ENCODE measurements at places on chromosomes 11 and 22.

GRCh38 chr11:86888164-86889000 is 66.8 kb downstream of the FZD4 start:
- peak; percentile 79 for DNase-seq

DNA sequence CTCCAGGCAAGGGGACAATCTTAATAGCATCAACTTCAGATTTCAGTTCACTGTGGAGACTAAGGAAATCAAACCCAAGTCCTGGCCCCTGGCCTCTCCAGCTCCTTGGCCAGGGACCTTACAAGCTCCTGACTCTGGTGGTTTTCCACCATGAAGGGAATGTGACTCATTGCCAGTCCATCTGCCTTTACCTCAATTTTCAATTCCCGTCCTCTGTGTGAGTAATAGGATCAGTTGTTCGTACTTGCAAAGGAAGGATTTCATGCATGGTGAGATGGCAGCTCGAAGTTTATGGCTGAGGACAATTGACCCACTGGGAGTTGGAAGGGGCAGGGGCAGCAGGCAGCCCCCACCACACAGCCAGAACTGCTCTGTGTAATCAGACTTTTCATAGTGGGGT is 42.5 kb downstream of the INSC start:
- peak; percentile 93 for DNase-seq

DNA sequence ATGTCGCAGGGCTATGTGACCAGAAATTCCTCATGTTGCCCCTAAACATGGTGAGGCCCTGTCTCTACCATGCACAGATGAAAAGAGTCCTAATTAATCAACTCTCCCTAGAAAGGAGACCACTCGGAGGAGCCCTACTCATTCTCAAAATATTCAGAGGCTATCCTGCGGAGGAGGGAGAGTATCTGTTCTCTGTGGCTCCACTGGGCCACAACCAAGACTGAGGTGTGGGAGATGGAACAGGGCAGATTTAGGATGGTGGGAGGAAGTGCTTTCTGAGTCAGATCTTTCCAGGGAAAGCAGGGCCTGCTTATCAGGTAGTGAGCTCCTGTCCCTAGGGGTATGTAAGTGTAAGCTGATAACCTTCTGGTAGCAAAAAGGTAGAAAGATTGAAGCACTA is 37.0 kb upstream of the PRDM11 start:
- no peak for DNase-seq

- no peak for DNase-seq
Observed at GRCh38 chr11:93654226-93654625, 7.3 kb upstream of the CEP295 start.

GRCh38 chr11:28461338-28461737 is 353.1 kb downstream of the METTL15 start:
- peak; percentile 71 for DNase-seq

GRCh38 chr11:110951037-110951949 is 239.1 kb upstream of the ARHGAP20 start:
- no peak for DNase-seq

DNA sequence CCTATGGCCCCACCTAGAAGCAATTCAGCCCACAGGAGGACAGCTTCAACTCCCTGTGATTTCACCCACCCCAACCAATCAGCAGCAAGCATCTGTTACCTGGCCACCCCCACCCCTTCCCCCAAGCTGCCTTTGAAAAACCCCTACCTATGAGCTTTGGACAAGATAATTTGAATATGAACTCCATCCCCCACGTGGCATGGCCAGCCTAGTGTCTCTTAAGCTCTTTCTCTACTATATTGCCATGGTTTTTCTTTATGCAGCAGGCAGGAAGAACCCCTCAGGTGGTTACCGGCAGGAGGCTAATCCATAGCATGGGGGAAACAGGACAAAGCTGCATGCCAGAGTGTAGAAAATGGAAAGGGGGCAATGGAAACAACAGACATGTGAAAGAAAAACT is 29.0 kb downstream of the CTSC start:
- DNase-seq: no peak

- DNase-seq: no peak
Observed at GRCh38 chr11:37718431-37718999, 1120.5 kb upstream of the RAG2 start.

- no peak for DNase-seq
Observed at GRCh38 chr11:41301023-41301422, 158.4 kb downstream of the LRRC4C start.

GRCh38 chr11:40987776-40988435 is 471.5 kb downstream of the LRRC4C start:
- DNase-seq: no peak

GRCh38 chr11:35852056-35852455 is 91.8 kb upstream of the LDLRAD3 start:
- DNase-seq: no peak

- no peak for DNase-seq
Observed at GRCh38 chr22:37235897-37236607, 8.0 kb downstream of the RAC2 start.

DNA sequence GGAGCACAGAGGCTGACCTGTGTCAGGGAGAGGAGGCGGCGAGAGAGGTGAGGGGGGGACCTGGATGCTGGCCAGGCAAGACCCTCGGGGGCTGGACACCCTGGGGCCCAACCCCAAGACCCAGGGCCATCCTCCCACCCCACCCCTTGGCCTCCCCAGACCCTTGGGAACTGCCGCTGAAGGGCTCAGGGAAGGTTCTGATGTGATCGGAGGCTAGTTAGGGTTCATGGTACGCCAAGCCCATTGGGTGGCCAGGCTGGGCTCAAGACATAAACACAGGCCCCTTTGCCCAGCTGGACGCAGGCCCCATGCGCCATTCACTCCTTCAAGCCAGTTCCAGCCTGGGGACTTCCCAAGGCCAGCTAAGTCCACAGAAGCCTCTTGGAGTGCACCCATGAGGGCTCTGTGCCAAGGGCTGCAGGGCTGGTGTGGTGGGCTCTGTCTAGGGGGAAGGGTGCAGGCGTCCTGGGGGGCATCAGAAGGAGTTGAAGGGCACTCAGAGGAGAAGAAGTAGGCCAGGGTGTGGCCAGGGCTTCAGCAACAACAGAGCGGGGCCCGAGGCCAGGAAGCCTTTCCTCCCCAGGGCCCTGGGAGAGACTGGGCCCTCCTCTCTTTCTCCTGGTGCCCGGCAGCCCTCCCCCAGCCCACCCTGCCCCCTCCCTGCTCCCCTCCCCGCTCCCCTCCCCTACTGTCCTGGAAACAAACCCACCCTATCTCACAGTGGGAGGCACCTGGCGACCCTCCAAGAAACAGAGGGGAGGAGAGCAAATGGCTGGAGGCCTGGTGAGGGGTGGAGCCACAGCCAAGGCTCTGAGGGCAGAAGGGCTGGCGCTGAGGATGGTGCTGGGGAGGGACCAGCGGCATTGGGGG is 12.9 kb downstream of the TSPAN32 start:
- DNase-seq: peak; percentile 60

DNA sequence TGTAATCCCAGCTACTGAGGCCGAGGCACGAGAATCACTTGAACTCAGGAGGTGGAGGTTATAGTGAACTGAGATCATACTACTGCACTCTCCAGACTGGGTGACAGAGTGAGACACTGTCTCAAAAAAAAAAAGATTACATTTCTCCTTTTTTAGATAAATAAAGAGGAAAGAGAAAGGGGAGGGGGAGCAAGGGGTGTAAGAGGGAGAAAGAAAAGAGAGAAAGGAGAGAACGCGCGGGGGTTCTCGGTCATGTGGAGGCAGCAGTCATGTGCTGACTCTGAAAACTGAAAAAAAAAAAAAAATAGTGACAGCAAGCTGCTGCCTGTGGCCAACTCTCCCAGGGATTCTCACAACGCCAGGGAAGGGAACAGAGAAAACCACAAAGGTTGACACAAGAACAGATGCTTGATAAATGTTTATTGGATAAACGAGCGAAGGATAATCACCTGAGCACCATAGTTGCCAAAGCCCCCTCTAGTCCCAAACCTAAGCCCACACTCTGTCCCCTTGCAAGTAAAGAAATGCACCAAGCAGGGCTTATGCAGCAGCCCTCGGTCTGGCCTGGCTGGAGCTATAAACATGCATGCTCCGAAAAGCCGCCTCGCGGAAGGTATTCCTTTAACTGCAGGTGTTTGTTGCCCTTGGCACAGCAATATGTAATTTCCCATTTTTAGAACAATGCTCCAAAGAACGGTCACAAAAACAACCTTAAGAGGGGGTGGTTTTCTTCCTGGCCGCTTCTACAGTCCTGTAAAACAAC is 14.5 kb downstream of the SCGB1A1 start:
- DNase-seq: no peak

DNA sequence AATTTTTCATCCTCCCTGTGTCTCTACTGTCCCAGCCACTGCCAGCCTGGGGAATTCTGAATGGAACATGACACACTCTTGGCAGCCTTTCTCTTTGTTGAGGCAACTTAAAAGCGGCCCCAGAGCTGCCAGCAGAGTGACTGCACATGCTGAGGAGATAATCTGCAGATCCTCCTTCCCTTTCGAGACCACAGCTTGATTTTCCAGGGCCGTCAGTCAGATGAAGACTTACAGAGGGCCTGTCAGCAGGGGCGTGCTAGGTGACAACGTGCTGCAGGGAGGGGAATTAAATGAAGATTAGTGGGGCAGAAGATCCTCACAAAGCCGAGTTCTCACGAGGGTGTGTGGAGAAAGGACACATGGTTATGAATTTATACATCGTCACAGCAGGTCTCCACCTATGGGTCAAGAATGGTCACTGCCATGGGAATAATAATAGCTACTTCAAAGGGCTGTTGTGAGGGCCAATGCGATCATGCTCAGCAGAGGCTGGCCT is 193.5 kb upstream of the PITPNB start:
- peak; percentile 43 for DNase-seq
